ENCODE measurements at places on chromosomes 11 and 22.
A peak's percentile ranks its signal among the peaks of the same experiment; 100 is the strongest.

DNA sequence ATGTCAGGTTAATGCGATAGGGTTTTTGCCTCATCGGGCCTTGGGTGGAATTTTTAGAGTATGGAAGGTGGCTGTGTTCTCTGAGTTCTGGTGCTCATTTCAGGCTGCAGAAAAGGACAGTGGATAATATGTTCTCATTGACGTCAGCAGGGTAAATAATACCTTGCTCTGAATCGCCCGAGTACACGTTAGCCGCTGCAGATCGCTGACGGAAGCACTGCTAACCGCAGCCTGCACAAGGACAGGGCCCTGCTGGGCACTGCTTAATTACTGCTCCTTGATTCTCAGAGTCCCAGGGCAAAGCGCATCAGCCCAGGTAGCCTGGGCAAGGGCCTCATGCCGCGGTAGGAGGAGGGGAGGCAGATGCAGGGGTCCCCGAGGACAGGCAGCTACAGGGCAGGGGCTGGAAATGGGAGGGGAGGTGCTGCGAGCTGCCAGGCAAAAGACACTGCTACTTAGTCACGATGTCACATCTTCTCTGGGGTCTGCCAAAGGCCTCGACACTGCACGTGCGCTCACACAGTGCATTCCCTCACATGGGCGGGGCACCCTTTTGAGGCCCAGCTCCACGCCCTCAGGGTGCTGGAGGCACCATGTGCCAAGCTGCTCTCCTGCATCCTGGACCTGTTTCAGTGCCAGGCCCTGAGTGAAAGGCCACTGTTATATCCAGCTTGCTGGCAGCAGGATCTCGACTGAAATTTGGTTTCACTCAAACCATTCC, 35.2 kb downstream of the PPP2R1B start:
- peak; percentile 61 for DNase-seq

DNA sequence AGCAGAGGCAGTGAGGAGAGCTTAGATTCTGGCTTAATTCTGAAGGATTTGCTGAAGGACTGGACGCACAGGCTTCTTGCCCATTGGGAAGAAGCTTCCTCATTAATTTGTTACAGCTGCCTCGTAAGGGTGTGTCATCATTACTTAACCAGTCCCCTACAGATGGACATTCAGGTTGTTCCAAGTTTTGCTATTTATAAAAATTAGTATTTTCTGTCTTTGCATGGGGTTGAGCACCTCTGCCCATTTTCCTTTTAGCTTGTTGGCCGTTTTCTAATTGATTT, 38.1 kb downstream of the CAPN1 start:
- DNase-seq: no peak

DNA sequence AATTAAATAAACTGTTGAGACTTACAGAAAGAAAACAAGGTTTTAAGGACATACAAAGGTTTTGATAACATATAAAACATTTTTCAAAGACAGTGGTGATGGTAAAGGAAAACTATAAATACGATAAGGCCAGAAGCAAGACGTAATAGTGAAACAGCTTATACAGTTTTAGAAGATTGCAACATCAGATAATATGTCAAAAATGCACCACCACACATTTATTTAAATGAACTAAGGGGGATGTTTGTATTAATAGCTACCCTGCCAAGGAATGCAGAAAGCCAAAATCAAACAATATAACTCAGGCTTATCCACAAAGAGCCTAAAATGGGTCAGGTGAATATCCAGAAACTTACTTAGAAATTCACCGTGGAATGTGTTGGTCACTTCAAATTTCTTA, 981.6 kb upstream of the FAT3 start:
- DNase-seq: no peak

GRCh38 chr11:61827571-61828378, at the start of gene FADS2:
Gene FADS2 (plus strand): TSS chr11:61828300. CDS start chr11:61828391, 91 bp downstream.
- peak; percentile 96 for DNase-seq

DNA sequence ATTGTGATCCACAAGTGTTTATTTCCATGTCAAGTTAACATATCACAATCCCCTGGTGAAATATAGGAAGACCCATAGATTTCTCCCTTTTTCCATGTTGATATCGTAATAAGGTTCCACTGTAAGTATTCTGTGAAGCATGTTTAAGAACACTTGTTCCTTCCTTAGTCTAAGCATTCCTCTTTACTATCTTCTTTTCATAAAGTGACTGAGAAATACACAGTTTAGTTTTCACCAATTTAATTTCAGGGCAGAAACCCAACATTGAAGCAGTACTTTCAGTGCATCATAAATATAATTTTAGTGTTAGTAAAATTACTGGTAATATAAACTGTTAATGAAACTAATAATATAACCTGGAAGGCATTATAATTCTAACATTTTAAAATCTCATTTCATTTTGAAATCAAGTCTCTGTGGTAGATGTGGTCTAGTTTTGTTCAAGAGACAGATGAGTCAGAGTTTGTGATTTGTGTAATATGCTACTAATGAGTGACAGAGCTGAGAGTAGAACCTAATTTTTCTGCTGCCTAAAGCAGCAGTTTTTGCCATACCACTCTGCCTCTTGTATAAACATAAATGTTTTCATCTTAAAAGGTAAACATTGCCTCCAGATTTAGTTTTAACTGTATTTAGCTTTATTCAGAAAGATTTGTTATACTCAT, 79.4 kb downstream of the ATM start:
- DNase-seq: no peak

DNA sequence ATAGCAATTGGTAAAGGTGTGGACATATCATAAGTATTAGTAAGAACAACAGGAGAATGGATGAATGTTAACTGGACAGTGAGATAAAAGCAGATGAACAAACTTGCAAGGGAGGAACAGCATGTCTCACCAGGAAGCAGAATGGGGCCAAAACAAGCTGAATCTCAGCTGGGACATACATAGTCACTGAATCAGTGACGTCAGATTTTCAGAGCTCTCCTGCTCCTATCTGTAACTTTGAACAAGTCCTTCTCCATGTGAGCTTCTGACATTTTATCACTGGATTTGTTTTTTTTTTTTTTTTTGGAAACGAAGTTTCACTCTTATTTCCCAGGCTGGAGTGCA, 118.7 kb downstream of the BBOX1 start:
- no peak for DNase-seq

DNA sequence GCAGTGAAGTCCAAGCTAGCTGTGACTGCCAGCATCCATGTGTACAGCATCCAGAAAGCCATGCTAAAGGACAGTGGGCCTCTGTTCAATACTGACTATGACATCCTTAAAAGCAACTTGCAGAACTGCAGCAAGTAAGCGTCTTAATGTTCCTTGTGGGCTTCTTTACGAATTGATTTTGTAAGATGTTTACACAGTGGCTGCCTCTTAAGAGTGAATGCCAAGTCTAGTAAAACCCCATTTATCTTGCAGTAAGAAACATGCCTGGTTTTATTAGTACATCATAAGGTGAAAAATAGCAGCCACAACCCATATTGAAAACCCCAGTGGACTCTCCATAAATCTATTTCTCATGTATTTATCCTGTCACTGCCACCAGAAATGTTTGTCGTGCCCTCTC, 20.5 kb downstream of the POLD3 start:
- no peak for DNase-seq

DNA sequence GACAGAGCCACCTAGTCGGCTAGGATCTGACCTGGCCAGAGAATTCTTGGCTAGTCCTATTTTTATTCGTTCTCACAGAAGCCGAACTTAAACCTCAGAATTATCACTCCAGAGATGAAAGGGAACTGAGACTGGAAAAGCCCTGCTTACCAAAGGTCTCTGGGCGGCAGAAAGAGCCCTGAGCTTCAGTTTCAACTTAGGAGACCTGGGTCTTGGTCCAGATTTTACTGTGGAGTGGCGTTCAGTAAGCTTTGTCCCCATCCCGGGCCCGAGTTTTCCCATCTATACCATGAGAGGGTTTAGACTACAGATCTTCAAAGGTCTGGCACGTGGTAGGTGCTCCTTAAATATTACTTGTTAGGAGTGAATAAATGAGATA, 516 bp downstream of the NEU3 start:
- peak; percentile 18 for DNase-seq
